Ureter (tissue), 1 donor: ENCODE measurements at places on chromosomes 4 and X.

DNA sequence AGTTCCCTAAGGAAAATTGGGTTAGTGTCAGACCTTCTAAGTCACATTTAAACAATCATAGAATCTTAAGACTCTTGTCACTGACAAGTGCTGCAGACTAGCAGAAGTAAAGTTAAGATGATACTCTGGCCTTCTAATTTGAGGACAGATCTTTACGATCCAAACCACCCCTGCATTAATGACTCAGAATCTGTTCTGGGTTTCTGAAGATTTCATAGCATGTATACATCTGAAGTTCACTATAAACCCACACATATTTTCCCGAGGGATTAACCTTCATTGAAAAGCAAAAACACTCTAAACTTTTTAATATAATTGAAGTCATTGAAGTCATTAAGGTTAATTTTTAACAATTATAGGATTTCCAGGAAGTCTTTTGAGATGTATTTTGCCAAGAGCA lies 674.3 kb downstream of the IQCM start:
- DNase-seq = no peak

- no peak for DNase-seq
Measured at GRCh38 chr4:1412376-1413203, 6.3 kb upstream of the NKX1-1 start.

GRCh38 chrX:24874604-24875247 lies 141.0 kb downstream of the ARX start:
- DNase-seq = no peak

DNA sequence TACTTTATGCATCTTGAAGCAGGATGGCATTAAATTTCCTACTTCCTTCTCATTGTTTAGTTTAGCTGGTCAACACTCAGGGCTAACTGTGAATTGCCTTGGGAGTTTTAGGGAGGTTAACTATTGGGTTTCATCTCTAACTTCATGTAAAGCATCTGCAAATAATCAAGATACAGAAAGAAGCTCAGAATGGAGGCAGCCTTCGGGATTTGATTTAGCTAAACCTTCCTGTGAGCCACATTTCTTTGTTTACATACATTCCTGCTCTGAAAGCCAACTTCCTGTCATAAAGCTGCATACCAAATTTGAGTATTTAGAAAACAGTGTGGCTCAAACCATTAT lies 131.7 kb upstream of the PCDH18 start:
- no peak for DNase-seq

GRCh38 chr4:5157791-5158770 lies 106.8 kb downstream of the STK32B start:
- DNase-seq = no peak

- DNase-seq = no peak
Measured at GRCh38 chrX:39443240-39443639, 642.0 kb downstream of the MID1IP1 start.

DNA sequence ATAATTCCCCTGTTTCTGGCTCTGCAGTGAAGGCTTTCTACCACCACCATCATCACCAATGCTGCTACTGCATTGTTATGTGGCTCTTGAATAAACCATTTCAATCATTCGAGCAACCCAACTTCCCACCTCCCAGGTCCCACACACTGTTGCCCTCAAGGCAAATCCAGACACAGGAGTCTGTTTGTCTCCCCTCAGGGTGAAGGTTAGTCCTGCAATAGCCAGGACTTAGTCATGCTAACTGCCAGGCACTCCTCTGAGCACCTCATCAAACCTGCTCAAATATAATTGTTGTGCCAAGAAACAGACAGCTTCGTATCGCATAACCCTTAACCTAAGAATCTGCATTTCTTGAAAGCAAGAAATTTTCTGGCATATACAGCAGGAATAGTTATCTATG lies 213.2 kb downstream of the KDR start:
- no peak for DNase-seq

GRCh38 chrX:79270401-79270800 lies 96.7 kb downstream of the ITM2A start:
- no peak for DNase-seq

GRCh38 chr4:84050015-84050414 lies 449.1 kb downstream of the NKX6-1 start:
- no peak for DNase-seq

DNA sequence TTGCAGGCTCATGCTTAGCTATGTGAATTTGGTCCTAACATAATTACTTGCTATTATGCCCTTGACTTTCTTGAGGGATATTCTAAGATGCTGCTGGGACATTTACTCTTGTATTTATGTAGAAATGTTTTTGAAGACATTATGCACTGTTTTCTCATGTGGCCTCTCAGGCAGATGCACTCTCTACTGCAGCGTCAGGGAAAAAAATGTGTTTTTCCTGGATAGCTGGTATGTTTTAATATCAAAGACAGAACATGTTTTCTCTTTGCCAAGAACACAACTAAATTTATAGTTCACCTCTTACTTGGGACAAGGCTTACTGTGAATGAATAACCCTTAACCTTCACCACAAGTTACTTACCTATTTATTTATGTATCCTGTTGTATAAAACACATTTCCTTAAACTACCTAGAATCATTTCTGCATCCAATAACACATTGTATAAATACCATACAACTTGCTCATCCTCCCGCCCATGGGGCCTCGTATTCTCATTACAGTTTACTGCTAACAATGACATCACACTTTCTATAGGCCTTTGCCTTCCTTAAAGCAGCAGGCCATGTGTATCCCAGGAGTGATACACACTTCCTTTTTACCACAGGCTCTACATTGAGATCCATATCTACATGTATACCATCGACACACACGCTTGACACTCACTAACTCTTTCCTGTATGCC lies 178.7 kb downstream of the SLIT2 start:
- DNase-seq = no peak

- no peak for DNase-seq
Measured at GRCh38 chr4:168739886-168740285, 243.0 kb downstream of the PALLD start.

- DNase-seq = no peak
Measured at GRCh38 chr4:41935652-41936021, 408 bp downstream of the TMEM33 start.

DNA sequence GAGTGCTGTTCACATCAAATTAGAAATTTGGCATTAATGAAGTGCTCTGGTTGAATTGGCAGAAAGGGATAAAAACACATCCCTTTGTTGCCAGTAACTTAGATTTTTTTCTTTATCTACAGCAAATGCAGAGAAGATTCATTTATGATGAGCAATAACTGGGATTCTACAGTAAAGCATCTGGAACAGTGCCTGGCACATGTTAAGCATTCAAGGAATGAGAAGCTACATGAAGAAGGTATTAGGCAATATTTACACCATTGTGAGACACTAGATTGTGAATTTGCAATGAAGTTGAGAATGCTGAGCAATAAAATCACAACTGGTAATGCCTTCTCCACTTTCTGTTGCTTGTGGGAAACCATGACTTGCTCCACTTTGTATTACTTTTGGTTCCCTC lies 33.5 kb downstream of the PCDH19 start:
- no peak for DNase-seq

DNA sequence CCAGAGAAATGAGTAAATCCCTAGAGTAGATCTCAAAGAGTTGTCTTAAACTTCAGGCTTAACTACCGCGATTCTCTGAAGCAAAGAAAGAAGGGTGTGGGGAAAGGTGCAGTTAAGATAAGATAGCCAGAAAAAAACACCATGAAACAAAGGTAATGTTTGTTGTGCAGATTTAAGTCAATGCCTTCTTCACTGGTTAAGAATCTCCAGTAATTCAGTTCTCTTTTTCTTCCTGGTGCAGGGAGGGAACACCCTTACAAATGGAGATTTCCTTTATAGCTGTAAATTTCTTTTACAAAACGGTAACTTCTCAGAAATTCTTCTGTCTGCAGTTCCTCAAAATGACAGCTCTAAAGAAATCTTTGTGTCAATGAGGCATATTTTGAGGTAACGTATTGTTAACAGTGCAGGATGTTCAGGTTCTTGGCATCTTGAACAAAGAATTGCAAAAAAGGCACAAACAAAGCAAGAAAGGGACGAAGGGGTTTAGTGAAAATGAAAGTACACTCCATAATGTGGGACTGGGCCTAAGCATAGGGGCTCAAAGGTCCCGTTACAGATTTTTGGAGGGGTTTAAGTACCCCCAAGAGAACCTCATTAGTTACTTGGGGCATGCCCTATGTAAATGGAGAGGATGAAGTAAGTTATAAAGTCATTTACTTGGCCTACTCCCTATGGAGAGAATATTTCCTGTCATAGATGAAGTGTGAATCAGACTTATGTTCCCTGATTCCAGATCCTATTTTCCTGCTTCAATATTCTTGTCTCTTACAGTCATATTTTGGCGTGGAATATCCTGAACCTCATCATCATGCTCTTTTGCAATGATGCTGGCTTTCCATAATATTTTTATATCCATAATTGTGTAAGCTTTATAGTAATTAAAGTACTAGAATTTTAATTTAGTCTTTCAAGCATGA lies 492.0 kb downstream of the PCDH11X start:
- no peak for DNase-seq

DNA sequence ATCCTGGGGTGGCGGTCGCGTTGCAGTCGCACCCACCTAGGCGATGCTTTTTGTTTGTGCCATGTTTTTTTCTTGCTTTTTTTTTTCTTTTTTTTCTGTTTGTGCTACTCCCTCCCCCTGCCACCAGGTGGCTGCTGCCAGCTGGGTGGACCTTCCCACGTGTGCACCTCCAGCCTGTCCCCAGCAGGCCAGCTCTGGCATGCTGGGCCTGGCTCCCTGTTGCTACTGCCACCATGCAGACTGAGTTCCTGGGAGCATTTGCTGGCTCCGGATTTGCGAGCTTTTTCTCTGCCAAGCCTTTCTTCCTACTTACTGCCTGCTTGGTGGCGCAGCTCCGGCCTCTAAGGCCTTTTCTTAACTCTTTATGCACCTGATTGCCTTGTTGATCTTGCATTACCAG lies 161.2 kb upstream of the WDFY3 start:
- DNase-seq = no peak

GRCh38 chr4:5082376-5082775 lies 31.1 kb downstream of the STK32B start:
- DNase-seq = no peak

DNA sequence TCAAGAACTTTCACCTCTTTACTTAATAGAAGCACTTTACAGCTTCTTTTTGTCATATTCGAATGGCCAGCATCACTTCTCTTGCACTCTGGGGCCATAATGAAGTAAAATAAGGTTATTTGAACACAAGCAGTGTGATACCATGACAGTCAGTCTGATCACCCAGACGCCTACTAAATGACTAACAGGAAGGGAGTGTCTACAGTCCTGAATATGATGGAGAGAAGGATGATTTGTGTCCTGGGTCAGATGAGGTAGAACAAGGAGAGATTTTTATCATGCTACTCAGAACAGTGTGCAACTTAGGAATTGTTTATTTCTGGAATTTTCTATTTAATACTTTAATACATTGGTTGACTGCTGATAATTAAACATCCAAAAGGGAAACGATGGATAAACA lies 284.2 kb upstream of the F9 start:
- DNase-seq = no peak

DNA sequence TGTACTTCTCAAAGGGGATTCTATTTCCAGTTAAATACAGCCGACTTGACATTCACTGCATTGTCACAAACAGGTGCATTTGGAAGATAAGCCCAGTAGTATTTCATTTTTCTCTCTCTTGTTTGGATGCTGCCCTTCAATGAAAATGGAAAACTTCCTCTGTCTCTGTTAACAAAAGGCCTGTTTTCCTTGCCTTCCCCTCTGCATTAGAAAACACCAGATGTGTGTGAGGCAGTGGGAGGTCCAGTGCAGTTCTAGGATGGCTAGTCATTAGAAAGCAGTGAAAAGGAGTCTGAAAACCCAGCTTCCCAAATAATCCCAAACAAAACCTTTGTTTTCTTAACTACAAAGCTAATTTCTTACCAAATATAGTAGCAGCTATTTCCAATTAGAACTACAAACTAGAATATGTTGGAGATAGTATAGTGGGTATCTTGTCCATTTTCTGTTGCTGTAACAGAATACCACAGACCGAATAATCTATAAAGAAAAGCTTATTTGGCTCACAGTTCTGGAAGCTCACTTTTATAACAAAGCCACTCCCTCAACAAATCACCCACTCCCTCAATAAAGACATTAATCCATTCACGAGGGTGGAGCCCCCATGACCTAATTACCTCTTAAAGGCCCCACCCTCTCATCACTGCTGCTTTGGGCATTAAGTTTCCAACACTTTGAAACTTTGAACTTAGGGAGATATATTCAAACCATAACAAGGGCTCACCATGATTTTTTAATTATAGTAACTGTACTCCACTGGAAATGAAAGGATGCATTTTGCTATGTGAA lies 452.1 kb upstream of the RPS6KA3 start:
- DNase-seq = no peak

GRCh38 chrX:123298026-123298425 lies 113.9 kb downstream of the GRIA3 start:
- DNase-seq = no peak

- no peak for DNase-seq
Measured at GRCh38 chr4:124390861-124391260, 321.7 kb downstream of the ANKRD50 start.

DNA sequence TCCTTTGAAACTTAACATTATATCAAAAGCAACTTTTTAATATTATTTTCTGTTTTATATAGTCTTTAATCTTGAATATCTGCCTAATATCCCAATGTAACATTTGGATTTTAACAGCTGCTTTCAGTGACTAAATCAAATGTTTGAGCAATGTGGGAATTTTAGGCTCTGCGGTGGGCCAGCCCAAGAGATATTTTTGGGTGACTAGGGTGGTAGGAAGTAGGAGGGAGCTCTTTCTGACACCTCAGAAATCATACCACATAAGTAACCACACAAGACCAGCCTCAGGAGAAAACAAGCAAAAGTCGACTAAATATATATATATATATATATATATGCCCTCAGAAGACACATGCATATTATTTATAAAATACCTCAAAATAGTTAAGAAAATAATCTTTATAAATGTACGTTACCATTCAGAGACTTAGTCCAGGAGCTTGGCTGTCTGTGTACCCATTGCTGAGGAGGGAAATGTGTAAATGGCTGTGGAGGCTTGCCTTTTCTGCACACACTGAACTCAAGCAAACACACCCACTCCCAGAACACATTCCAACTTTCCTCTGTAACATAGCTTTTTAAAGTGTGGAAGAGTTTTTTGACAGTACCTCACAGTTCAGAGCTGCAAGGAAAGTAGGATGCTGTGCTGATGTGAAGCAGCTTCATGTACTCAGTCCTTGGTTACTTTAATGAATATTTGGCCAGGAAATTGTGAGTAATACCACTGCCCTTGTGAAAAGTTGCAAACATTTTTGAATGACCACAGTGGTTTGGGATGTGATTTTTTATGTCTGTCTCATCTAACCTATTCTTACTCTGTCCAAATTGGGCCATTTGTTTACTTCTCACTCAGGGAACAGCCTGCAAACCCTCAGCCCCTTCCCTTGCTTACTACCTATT lies at the start of gene RTL3:
Gene RTL3 (minus strand): TSS at position 484 of the 900 bp plus-strand sequence. CDS start 908 bp downstream, outside the sequence.
- no peak for DNase-seq

DNA sequence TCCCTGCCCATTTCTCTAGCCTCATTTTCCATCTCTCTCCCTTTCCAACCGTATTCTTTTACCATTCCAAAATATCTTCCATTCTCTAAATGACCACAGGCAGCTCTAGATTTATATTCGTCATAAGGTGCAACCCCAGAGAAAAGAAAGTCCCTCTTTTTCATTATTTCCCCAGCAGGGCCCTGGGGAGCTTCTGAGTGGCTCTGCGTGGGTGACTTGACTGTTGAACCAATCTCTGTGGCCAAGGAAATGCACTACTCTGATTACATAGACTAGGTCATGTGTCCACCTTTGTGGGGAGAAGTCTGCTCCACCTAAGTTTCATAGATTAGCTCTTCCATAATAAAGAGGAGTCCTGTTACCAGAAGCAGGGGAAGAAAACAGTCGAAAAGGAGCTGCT lies 51.4 kb downstream of the ATOH1 start:
- DNase-seq = no peak
